ENCODE measurements at places on chromosomes 2 and 18.

DNA sequence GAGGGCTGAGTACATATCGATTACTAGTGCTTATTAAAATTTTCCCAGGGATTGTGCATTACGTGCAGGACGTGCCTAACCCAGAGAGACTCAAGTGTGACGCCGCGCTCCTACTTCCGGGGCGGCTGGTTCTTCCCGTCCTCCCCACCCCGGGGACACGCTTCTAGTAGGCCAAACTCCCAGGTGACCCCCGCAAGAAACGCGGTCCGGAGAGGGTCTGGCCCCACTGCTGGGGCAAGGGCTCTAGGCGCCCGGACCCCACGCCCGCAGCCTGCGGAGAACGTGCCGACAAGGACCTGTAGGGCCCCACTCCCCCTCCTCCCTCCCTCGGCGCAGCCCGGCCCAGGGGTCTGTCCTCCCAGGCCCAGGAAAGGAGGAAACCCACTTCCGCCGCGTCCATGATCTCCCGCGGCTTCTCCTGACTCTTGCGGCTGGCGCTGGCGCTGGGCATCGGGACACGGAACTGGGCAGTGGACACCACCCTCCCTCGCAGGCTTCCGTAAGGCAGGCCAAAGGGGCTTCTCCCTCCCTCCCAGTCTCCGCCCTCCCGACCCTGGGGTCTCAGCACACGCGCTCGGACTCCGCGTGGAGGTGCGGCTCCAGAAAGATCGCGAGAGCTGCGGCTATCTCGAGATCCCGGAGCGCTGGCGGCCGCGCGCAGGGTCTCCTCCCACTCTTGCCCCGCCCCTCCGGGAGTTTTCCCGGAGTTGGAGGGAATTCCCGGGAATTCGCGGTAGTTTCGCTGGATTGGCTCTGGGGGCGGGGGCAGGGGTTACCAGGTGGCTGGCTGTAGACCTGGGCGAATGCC is at the start of gene DARS1:
Gene DARS1 (minus strand): TSS at position 609 of the 808 bp plus-strand sequence. CDS start 158 bp downstream, at position 451.
- DNase-seq: peak; percentile 97
- no peaks in the 10 kb centered on the region for H3K27me3 ChIP-seq
- peaks cover 2% of the 10 kb centered on the region for H3K4me1 ChIP-seq
- peak within 1 kb of the TSS; percentile 61 for H3K27ac ChIP-seq
- H3K4me3 ChIP-seq: peak within 1 kb of the TSS; percentile 92

DNA sequence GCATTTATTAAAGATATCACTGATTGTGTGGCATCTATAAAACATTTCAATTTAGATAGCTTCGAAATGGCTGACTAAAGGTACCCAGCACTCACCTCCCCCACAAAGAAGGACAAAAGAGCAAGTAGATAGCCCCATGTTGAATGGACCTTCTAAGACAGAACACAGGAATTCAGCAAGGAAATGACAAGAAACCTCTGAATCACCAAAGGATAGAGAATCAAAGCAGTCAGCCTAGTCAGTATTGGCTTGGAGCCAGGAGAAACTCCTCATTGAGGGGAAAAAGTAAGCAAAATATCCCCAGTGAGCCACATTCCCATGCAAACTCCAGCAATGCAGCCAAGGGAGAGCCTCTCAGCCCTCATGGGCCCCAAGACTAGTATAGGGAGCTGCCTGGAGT is 113.7 kb downstream of the BARD1 start:
- no peaks in the 10 kb centered on the region for H3K27me3 ChIP-seq
- H3K4me1 ChIP-seq: no peaks in the 10 kb centered on the region
- H3K27ac ChIP-seq: no peak overlapping the region

DNA sequence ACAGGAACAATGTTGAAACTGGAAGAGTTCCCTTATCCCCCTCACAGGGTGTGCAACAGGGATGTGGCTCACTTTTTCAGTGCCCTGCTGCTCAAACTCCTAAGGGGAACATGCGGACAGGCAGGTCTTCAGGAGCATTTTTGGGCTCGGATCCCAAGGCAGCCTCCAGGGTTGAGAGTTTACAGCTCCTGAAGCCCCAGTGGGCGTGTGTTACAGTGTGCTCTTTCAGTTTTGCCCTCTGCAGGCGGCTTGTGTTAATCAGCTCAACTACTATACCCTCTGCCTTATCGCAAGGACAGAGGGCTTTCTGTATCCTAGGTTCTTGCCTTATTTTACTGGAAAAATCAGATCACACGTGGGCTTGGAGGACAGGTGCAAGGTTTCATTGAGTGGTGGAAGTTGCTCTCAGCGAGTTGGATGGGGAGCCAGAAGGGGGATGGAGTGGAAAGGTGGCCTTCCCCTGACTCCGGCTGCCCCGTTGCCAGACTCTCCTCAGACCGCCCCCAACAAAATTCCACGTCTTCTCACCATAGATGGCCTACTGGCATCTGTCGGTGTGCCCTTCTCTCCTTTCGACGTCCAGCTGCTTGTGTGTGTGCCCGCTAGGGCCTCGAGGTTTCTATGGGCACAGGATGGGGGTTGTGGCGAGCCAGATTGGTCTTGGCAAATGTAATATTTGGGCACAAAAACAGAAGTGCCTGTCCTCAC is 541.9 kb downstream of the TMX3 start:
- H3K27me3 ChIP-seq: no peaks in the 10 kb centered on the region
- H3K27ac ChIP-seq: no peak overlapping the region
- H3K4me3 ChIP-seq: no peak overlapping the region
- no peaks in the 10 kb centered on the region for H3K36me3 ChIP-seq

DNA sequence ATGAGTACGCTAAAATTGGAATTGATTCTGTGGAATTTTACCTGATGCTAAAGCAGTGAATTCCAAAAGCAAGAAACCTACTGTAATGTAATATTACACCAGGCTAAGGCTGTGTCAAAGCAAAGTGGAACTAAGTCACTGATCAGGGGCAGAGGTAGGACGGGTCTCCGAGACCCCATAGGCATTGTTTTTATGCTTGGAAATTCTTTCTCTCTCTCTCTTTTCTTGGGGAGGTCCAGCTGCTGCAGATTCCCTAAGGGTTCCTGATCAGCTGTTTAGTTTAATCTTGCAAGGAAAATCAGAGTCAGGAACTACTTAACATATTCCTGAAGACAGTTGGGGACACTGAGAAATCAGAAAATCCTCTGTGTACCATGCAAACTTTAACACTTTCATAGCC is 220.2 kb downstream of the SRBD1 start:
- H3K27me3 ChIP-seq: no peaks in the 10 kb centered on the region
- H3K36me3 ChIP-seq: peaks cover 8% of the 10 kb centered on the region
- H3K27ac ChIP-seq: peak overlapping the region; percentile 85
- H3K4me3 ChIP-seq: no peak overlapping the region
- peaks cover 14% of the 10 kb centered on the region for H3K4me1 ChIP-seq

DNA sequence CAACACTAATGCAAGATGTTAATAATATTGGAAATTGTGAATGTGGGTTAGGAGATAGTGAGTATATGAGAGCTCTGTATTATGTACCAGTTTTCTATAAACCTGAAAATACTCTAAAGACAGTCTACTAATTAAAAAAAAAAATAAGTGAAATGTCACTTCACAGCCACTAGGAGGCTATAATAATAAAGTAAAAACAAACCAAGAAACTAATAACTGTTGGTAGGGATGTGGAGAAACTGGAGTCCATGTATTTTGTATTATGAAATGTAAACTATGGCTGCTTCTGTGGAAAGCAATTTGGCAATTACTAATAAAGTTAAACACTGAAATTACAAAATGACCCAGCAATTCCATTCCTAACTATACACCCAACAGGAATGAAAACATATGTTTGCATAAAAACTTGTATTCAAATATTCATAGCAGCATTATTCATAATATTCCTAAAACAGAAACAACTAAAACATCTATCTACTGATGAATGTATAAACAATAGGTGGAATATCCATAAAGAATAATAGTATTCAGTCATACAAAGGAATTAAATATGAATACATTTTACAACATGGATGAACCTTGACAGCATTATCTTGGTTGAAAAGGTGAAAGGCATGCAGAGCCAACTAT is 36.2 kb downstream of the CCDC178 start:
- no peak for DNase-seq
- no peaks in the 10 kb centered on the region for H3K36me3 ChIP-seq
- H3K27ac ChIP-seq: no peak overlapping the region
- no peak overlapping the region for H3K4me3 ChIP-seq

GRCh38 chr2:72863046-72863445 is 24.2 kb upstream of the SPR start:
- peak; percentile 63 for DNase-seq
- H3K36me3 ChIP-seq: no peaks in the 10 kb centered on the region
- H3K27me3 ChIP-seq: no peaks in the 10 kb centered on the region
- H3K27ac ChIP-seq: no peak overlapping the region
- H3K4me1 ChIP-seq: no peaks in the 10 kb centered on the region

- H3K4me3 ChIP-seq: no peak overlapping the region
- H3K27ac ChIP-seq: no peak overlapping the region
- H3K27me3 ChIP-seq: no peaks in the 10 kb centered on the region
- H3K36me3 ChIP-seq: no peaks in the 10 kb centered on the region
Measured at GRCh38 chr2:57527685-57528084, 518.9 kb upstream of the VRK2 start.

GRCh38 chr2:96092951-96093350 is 23.4 kb downstream of the ADRA2B start:
- no peak overlapping the region for H3K27ac ChIP-seq
- H3K36me3 ChIP-seq: no peaks in the 10 kb centered on the region
- no peak overlapping the region for H3K4me3 ChIP-seq
- DNase-seq: peak; percentile 20
- no peaks in the 10 kb centered on the region for H3K4me1 ChIP-seq
- no peaks in the 10 kb centered on the region for H3K27me3 ChIP-seq

GRCh38 chr18:44920441-44920840 is 239.8 kb downstream of the SETBP1 start:
- H3K27ac ChIP-seq: no peak overlapping the region
- no peaks in the 10 kb centered on the region for H3K4me1 ChIP-seq
- no peaks in the 10 kb centered on the region for H3K36me3 ChIP-seq
- no peak overlapping the region for H3K4me3 ChIP-seq

DNA sequence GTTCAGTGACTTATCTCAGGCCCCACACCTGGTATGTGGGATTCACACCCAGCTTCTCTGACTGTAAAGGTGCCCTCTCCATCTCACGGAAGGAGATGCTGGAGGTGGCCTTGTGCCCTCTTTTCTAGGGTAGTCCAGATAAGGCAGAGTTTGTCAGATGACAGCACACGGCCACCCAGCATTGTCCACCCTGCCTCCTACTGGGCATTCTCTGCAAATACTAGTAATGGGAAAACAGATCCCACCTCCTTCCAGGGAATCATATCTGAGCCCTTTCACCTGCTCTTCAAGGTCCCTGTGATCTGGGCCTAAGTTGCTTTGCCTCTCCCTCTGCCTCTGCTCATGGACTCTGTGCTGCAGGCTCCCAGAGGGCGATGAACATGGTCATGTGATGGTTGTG is 214.7 kb downstream of the CLIP4 start:
- DNase-seq: no peak
- H3K4me1 ChIP-seq: no peaks in the 10 kb centered on the region

- no peak overlapping the region for H3K27ac ChIP-seq
- DNase-seq: no peak
- no peak overlapping the region for H3K4me3 ChIP-seq
Measured at GRCh38 chr2:191314697-191315364, 69.6 kb downstream of the MYO1B start.

- H3K36me3 ChIP-seq: peaks cover 2% of the 10 kb centered on the region
- no peak overlapping the region for H3K27ac ChIP-seq
- H3K4me3 ChIP-seq: no peak overlapping the region
- no peaks in the 10 kb centered on the region for H3K4me1 ChIP-seq
- H3K27me3 ChIP-seq: no peaks in the 10 kb centered on the region
- DNase-seq: no peak
Measured at GRCh38 chr2:206526416-206526815, 83.1 kb downstream of the ADAM23 start.

DNA sequence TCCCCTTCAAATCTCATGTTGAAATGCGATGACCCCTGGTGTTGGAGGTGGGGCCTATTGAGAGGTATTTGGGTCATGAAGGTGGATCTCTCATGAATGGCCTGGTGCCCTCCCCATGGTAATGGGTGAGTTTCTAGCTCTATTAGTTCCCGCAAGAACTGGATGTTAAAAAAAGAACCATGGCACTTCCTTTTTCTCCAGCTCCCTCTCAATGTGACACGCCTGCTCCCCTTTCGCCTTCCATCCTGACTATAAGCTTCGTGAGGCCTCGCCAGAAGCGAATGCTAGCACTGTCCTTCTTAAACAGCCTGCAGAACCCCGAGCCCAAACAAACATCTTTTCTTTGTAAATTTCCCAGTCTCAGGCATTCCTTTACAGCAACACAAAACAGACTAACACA is 303.2 kb upstream of the REV1 start:
- no peak overlapping the region for H3K4me3 ChIP-seq
- no peaks in the 10 kb centered on the region for H3K27me3 ChIP-seq
- H3K4me1 ChIP-seq: no peaks in the 10 kb centered on the region

DNA sequence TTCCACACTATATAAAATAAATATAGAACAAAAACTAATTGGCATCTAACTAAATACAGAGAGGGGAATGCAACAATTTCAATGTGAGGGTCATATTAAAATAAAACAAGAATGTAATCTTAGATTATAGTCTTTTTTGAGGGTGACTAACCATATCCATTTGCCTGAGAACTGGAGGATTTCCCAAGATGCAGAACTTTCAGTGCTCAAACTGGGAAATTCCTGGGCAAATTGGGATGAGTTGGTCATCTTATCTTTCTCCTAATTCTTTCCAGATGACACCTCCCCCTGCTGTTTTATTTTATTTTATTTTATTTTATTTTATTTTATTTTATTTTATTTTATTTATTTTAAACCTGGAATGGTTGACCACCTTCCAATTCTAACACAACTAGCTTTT is 846.2 kb downstream of the SLC4A3 start:
- no peak overlapping the region for H3K27ac ChIP-seq
- DNase-seq: no peak
- no peaks in the 10 kb centered on the region for H3K4me1 ChIP-seq
- no peaks in the 10 kb centered on the region for H3K27me3 ChIP-seq
- no peak overlapping the region for H3K4me3 ChIP-seq

DNA sequence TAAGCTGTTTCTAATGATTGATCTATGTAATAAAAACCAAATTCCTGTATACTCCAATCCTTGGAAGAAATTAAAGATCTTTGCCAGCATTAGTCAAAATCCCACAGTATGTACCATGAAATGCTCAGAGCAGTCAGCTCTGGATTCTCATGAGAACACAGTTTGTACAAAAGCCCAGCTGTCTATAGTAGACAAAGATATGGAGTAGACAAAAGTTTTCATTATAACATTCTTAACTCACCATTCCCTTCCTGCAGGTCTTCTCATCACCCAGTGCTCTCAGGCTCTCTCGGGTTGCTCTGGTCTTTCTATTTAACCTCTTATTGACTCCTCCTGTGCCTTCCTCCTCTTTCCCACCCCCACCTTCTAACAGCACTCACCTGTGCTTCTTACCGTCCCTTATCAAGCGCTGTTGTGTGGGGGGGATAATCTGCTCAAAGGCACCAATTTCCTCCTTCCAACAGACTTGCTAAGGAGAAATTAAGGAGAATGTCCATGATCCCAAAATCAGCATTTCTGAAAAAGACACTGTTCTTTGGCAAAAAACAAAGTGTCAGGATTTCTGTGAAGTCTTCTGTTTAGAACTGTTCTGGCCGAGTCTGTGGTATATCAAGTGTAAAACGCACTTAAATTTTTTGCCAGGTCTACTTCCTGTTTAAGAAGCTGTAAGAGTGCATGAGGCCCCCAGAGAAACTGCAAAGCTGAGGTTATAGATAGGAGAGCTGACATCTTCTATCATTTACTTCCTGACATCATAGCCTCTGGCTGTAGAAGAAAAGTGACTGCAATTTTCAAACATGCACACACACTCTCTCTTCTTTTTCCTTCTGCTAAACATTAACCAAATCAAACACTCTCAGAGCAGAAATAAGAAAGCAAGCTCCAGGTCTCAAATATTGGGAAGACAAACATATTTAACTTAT is 144.1 kb downstream of the EVA1A start:
- H3K27ac ChIP-seq: no peak overlapping the region
- DNase-seq: no peak
- H3K36me3 ChIP-seq: no peaks in the 10 kb centered on the region
- no peaks in the 10 kb centered on the region for H3K4me1 ChIP-seq
- H3K4me3 ChIP-seq: no peak overlapping the region
- no peaks in the 10 kb centered on the region for H3K27me3 ChIP-seq

Data from H9 (cell line).